Suppressor macrophage treated with lipopolysaccharide for 4 hours (primary cell): ENCODE measurements at places on chromosomes 2 and 18.
A peak's percentile ranks its signal among the peaks of the same experiment; 100 is the strongest.

DNA sequence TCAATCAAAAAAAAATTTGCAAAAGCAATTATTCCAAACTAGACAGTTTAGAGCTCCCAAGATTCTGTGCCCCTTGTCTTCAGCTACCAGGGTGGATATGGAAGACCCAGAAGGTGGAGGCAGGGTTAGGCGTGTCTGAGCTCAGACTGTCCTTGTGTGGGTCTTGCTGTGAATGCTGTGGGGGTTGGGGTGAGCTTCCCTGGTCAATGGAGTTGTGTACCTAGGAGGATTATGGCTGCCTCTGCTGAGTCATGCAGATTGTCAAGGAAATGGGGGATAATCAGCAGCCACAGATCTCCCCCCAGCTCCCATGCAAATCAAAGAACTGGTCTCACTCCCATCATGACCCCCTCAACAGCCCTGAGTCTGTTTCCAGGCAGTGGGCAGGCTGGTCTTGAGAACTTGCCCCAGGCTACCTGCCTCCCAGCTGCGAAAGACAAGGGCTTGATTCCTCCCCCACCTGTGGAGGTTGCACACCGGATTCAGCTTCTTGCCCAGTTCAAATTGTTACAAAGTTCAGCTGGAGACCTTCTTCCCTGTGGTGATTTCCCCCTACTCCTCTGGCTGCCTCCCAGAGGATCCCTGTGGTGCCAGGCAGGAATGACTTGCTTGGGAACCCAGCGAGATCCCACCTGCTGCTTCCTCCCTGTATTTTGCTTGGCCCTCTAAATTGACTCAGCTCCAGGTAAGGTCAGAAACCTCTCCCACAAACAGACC is 77.0 kb downstream of the RAD51AP2 start:
- no peak for DNase-seq

DNA sequence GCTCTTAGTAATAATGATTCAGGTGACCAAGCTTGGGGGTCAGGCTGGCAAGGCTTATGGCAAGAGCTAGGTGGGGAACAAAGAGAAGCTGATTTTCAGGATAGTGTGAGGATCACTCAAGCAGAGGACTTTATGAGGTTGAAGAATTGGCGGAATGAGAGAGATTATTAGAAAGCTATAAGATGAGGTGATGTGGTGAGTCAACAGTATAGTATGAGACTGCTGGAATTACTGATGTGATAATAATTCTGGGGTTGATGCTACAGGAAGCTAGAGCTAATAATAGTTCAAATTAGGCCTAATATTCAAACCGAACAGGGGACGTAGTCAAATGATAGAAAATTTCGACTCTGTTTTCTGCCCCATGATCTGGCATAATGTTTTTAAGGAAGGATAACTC is 2115.3 kb upstream of the PIK3C3 start:
- no peak for DNase-seq

GRCh38 chr2:10556271-10557140 is 108.4 kb upstream of the ODC1 start:
- no peak for DNase-seq

DNA sequence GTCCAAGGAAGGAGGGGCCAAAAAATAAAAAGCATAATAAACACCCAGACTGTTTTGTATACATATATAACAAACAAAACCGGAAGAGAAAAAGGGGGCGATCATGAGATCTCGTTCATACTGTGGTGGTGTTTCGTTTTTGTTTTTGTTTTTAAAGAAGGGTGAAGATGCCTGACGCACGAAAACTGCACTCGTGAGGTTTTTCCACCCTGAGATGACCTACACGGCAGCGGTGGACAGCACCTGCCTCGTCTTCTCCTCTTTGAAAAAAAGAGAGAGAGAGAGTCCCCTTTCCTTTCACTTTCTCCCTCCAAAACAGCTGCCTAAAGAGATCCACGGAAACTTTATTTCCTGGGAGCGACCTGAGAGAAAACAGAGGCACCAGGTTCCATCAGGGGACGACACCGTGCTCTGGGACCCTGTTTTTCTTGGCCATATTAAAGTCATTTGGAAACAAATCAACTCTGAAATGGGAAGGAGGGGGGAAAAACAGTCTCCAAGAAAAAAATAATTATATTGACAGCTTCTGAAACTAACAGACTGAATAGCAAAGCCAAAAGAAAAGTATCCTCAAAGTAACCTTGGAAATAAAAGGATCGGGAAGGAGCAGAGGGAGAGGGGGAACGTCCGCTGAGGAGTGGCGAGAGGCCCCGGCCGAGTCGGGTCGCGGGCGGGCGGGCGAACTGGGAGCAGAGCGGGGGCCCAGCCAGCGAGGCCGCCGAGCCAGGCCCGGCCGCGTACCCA is 3.5 kb downstream of the POU3F3 start:
- DNase-seq, result no peak

DNA sequence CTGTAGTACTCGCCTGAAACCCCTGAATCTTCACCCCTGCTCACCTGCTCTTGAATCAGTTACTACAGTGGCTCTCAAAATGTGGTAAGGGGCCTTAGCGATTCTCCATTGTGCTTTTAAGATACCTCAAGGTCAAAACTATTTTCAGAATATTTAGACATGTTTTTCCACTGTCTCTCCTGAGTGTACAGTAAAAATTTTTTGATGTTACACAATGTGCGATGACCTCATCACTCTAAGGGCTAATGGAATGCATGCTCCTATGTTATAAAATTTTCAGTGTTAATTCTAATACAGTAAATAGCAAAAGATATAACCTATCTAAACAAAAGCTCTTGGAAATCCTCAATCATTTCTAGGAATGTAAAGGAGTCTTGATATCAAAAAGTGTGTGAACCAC is 336.9 kb upstream of the PKDCC start:
- peak; percentile 20 for DNase-seq

GRCh38 chr2:10802657-10803056 is 9.9 kb downstream of the PDIA6 start:
- no peak for DNase-seq

DNA sequence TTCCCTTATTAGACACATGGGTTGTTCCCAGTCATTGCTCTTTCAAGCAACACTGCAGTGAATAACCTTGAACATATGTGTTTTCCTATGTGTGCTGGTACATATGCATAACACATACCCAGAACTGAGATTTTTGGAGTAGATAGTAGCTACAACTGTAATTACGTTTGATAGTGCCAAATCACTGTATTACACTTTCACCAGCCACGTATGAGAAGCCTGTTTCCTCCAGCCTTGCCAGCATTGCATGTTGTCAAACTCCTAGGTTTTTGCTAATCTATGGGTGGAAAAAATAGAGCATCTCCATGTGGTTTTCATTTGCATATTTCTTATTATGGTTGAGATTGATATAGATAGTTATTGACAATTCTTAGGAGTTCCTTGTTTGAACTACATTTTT is 56.5 kb upstream of the ACSL3 start:
- no peak for DNase-seq

- no peak for DNase-seq
Observed at GRCh38 chr2:227513113-227513512, 41.2 kb downstream of the AGFG1 start.

GRCh38 chr2:177796011-177796410 is 276.6 kb downstream of the PDE11A start:
- DNase-seq, result no peak

DNA sequence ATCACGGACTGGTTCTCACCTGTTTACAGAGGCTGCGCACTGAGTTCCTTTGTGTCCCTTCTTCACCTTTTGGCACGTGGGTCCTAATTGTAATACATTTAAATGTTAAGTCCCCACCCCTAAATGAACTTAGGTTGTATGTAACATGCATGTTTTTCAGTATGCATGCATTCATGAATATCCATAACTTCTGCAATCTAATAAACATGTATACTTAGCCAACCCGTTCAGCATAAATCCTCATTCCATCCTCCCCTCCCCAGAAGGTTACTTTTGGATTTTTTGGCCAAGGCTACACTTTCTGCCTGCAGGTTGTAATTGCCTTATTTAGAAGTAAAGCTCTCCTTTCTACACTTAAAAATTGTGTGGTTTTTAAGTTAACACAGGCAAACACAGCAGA is 314.7 kb downstream of the SUCLG1 start:
- no peak for DNase-seq

DNA sequence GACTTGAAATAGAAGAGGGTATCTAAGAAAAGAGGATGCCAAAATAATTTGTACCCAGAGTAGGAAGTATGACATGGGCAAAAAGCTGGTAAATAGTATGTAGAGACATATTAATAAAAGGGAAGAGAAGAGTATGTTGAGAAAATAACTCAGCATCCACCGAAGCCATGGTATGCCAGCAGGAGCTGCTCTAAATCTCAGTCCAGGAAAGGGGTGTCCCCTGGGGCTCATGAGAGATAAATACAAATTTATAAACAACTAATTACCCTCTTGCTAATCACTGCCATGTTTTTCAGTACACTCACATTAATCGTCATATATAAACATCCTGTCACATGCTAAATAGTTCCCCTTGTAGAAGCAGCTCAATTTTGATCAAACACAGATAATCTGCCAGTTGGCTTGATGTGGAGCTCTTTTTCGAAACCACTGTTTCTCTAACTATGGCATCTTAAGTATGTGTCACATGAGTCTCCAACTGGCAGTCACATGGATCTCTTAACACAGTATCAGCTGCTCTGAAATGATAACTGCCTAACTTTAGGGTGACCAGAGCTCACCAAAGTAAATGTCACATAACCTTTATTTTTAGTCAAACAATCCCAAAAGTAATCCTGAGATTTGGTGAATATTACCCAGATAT is 31.9 kb downstream of the EXOC6B start:
- DNase-seq, result no peak

- peak; percentile 12 for DNase-seq
Observed at GRCh38 chr2:239118675-239119211, 270.9 kb downstream of the TWIST2 start.

DNA sequence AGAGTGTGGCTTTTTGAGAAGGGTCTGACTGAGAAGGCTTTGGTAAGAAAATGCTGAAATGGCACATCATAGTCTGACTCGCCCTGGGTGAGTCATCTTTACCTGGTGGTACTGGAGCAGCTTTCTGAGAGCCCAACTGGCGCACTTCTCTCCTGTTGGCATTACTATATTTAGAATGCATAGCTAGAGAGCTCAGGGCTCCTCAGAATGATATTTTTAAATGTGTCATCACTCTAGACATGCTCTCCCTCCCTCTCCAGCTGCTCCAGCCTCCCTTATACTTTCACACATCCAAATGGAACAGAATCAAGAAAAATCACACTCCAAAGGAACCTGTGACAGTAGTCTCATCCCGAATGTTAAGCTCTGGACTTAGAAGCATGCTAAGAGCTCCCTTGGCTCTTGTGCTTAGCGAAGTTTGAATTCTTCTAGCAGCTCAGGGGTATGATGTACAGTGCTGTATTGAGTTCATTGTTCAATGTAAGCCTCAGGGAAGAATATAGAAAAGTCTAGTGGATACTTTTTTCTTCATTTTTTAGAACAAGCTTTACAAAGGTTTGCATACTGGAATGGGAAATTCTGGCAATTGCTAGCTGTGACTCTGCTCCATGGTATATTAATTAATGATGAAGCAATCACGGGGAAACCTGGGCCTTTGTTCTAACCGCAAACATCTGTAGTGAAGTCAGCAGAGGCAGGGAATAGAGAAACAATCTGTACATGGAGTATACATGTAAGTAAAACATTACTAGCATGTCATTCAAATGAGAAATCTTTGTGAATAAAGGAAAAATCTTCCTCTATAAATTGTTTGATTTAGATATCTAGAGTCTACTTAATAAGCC is 751.2 kb upstream of the NRXN1 start:
- no peak for DNase-seq

DNA sequence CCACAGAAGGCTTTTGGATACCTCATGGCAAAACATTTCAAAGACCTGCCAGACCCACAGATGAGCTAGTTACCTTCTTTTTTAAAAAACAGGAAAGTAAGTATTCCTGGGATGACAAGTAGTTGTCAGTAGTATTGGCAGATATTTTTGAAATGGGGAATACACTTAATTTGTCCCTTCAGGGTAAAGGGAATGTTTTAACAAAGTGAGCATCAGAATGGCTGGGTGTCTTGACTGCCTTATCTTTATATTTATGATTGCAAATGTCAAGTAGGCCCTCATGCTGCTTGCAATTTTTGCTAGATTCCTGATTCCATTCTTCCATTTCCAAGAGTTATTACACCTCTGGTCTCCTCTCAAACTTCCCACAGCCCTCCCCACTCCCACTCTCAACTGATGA is 4.9 kb upstream of the TAF1B start:
- DNase-seq, result no peak

GRCh38 chr2:237324837-237325236 is 89.1 kb downstream of the COL6A3 start:
- DNase-seq, result no peak

GRCh38 chr2:158903711-158904405 is 64.6 kb upstream of the TANC1 start:
- no peak for DNase-seq

DNA sequence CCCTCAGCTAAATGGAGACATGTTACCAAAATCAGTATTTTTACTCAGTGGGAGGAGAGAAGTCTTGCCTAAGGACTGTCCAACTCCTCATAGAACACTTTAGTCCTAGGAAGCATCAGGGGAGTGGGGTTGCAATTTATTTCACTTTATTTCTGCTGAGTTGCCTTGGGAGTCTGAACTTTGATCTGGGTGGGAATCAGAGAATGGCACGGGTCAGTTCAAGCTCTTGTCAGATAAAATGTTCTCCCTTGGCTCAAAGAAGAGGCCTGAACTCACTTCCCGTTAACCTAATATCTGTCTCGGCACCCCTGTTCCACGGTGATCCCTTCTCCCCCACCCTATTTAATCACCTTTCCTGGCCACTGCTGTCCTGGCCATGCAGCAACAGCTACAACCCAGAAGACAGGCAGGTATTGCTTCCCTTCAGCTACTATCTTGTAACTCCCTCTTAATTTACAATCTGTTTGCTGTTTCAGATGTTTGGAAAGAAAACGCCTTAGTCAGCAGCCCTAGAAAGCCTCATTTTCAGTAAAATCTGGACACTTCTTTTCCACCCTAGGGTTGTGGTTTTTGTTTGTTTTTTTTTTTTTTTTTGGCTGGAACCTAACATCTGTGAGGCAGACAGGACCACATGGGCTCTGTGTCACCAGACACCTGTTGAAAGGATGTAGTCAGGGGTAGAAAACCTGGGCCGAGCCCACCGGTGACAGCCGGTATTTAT is 52.5 kb downstream of the SERTAD2 start:
- DNase-seq, result no peak

DNA sequence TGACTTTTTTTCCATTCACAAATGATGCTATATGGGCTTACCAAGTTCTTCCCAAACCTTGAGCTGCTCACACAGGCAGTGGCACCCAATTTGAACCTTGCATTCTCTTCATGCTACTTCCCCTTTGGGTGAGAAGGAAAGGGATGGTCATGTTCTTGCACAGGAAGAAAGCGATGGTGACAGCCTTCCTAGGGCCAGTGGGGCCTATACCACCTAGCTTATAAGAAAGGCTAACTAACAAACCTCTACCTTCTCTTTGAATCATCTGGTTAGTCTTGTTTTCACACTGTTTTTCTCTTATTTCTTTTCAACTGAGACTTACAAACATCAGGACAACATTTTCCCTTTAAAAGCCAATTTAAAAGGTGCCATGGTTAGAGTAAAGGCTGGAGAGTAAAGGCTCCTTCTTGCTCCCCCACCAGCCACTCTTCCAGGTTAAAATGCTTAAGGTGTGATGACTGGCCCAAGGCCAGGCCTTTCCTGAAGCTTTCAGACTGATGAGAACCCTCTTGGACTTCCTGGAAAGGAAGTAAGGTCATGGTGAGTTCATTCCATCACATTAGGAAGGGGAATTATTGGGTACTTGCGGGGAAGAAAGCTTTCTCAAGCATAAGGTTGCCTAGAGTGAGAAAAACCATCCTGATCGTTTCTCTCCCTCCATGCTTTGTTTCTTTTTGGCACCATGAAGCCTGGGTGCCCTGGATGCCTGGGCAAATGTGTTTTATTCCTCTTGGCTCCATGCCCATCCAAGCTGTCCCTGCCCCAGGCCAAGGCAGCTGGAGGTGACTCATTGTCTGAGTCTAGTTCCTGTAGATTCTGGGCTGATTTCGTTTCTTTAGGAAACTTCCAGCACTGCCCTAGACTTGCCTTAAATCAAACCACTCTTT is 41.4 kb upstream of the ITGB6 start:
- DNase-seq, result peak; percentile 83
